ENCODE measurements at places on chromosomes 16 and 17.

- DNase-seq: no peak
Observed at GRCh38 chr16:78200623-78201096, 101.2 kb downstream of the WWOX start.

DNA sequence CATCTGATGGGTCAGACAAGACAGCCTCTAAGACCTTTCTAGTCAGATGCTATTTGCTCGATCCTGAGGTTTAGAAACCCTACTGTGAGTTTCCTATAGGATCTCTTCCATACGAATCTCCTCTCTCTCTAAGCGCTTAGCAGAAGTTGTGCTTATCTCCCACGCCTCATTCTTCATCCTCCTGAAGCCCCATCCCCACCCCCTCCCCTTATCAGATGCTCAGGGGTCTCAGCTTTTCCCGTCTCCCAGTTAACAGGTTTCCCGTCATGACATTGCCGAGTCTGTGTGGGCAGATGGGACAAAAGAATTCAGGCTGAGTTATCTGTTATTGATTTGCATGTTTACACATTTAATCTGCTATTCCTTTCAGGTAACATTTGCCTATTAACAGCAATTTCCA lies 99.0 kb upstream of the PIRT start:
- no peak for DNase-seq

DNA sequence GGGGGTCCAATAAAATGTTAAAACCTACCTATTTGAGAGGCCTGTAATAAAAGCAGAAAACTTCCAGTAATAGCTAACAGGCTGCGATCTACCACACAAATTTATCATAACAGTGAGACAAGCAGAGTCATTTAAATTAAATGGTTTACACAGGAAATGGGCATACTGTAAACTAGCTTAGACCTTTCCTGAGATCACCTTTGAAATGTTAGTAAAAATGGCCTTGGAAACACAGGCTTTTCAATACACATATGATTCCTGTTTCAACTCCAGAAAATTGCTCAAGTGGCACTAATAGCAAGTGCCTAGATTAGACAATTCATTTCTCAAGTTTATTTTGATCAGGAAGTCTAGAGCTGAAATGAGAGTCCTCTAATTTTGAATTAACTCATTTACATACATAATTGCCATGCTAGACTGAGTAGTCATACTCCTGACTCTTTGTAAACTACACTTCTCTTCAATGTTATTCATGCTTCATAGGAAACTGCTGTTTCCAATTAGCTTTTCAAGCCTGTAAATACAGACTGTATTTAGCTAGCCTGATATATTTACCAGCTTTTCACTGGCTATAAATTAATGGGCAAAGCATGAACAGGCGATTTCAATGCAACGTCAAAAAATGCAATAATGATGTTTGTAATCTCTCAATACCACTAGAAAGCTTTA lies 43.3 kb downstream of the PARN start:
- no peak for DNase-seq

GRCh38 chr17:82386255-82386831 lies 14.8 kb downstream of the UTS2R start:
- DNase-seq: no peak

- no peak for DNase-seq
Observed at GRCh38 chr16:19766554-19766884, 48.4 kb downstream of the IQCK start.

GRCh38 chr17:50603340-50603739 lies 31.3 kb upstream of the ABCC3 start:
- DNase-seq: no peak

GRCh38 chr17:76909971-76910760 lies 42.0 kb downstream of the MGAT5B start:
- no peak for DNase-seq

DNA sequence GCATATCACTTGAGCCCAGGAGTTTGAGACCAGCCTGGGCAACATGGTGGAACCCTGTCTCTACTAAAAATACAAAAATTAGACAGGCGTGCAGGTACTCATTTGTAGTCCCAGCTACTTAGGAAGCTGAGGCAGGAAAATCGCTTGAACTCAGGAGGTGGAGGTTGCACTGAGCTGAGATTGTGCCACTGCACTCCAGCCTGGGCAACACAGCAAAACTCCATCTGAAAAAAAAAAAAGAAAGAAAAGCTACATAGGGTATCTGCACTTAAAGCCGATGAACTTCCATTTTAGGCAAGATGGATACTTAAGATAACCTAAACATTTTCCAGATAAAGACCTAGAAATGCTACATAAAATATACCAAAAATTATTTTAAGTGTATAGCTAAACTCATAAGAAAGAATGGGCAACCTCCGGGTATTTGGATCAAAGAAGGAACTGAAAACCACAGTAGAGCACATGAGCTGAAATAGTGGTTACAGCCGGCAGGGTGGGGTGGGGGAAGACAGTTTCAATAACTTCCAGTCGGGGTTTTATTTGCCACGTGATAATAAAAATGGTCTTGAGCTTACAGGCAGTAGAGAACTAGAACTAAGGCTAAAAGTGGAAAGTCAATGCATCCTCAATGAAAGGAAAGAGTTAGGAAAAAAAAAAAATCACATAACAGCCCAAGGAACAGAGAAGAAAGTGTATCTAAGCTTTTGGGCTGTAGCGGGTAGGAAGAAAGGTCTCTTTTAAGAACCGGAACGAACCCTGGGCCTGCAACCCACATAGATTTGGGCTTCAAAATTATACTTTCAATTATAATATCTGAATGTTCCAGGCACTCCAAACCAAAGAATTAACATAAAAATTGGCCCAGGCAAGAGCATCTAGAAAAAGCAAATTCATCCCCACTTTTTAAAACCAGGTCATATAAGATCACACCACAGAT lies 53.1 kb downstream of the CFDP1 start:
- DNase-seq: no peak

DNA sequence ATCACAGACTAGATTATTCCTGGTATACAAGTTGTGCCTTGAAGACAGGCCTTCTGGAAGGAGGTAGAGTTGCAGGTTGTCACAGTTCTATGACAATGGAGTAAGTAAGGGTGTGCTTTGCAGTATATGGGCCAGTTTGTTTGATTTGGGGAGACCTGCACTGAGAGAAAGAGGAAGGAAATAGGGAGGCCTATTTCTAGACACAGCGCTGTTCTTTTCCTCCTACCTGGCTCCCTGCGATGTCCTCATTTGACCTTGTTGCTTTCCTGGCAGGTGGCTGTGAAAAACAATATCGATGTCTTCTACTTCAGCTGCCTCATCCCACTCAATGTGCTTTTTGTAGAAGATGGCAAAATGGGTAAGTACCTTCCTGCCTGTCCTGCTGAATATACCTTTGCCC lies 22.5 kb upstream of the RASL10B start:
- DNase-seq: no peak

DNA sequence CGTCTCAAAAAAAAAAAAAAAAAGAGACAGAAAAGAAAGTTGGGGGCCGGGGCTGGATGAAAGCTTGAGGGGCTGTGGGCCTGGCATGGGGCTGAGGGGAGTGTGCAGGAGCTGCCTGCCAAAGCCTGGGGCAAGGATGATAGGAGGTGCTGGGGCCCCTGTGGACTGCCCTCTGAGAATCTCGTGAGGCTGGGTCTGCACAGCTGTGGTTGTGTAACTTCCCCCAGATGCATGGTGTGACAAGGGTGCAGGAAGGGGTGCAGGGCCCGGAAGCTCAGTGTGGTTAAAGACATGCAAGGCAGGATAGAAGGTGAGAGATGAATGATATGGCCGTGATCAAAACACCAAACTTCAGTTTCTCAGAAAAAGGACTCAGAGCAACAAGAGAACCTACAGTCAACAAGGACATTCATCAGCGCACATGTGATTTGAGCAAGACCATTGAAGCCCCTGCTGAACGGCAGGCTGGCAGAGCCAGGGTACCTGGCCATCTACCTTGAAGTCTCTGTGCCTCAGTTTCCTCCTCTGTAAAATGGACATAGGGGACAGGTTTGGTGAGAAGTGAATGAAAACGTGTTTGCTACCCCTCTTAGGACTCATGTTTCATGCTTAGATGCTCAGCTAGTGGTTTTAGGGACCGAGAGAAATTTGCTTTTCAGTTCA lies 9.6 kb downstream of the IL32 start:
- DNase-seq: no peak

DNA sequence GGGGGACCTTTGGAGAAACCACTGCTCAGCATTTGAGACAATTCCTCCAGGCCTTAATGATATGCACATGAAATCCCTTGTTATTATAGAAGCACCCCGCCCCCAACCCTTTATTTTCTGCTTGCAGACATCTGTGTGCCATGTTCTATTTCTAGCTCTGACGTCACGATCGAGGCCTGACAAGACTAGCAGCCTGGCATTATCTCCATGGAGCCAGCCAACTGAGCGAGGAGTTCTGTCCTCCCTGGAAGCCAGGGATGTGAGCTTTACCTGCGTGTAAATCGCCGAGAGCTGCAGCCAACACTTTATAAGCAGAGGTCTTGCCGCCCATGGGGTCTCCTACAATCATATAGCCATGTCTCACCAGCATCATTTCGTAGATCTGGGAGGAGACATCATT lies 116.9 kb downstream of the DNAH3 start:
- no peak for DNase-seq

GRCh38 chr17:41695134-41695661 lies 6.5 kb downstream of the EIF1 start:
- DNase-seq: no peak

- no peak for DNase-seq
Observed at GRCh38 chr17:38925263-38925995, at the start of gene LASP1NB. Gene LASP1NB (plus strand): TSS chr17:38925614.

GRCh38 chr17:2025220-2025621 lies at the start of gene RTN4RL1:
Gene RTN4RL1 (minus strand): TSS chr17:2025334. CDS start chr17:2024865, 469 bp downstream.
- DNase-seq: peak; percentile 45
